ENCODE measurements at places on chromosomes 11 and 22.

- DNase-seq = no peak
These were observed 206.9 kb downstream of the CADM1 start for GRCh38 chr11:115297330-115297729.

DNA sequence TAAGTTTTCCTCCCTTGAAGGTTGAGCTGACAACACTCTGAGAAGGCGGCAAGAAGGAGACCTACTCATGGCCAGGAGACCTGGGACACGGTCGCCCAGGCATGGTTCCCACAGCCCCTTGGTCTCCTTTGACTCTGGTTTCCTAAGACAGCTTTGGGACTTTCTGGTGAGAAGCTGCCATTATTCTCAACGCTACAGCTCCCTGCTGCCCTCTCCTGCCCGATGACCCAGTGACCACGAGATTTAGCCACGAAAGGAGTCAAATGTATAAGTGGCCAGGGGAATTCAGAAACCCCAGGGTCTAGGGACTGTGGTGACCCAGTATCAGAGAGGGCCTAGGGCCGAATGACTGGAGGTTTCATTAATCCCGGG is 699 bp upstream of the SDF2L1 start:
- no peak for DNase-seq

DNA sequence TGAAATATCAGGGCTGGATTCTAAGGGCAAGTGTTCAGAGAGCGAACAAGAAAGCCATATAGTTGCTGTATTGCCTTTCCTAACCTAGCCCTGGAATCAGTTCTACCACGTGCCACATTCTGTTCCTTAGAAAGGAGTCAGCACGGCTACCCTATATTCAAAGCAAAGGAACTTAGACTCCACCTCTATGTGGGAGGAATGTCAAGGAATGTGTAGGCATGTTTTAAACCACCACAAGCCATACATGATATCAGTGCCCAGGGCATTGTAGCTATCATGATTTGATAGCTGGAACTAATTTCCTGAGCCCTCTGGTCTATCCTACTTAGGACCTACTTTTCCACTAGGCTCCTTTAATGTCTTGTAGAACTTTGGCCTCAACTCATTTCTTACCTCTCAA is 2.5 kb upstream of the EIF4ENIF1 start:
- DNase-seq = no peak

DNA sequence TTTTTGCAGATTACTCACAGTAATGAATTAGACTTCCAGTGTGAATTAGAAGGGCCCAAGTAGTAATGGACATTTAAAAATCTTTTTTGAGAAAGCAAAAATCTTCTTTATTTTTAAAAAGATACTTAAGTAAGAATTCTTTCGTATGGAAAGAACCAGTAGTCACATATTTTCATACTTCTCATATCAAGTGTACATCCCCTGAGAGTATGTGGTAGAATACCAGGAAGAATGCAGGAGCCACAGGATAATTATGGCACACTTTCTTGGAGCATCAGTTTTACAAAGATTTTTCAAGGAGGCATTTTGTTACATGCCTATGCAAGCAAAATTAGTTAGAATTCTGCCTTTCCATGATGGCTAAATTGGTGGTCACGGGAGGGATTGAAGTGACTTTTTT is 28.1 kb downstream of the POLD3 start:
- DNase-seq = no peak

DNA sequence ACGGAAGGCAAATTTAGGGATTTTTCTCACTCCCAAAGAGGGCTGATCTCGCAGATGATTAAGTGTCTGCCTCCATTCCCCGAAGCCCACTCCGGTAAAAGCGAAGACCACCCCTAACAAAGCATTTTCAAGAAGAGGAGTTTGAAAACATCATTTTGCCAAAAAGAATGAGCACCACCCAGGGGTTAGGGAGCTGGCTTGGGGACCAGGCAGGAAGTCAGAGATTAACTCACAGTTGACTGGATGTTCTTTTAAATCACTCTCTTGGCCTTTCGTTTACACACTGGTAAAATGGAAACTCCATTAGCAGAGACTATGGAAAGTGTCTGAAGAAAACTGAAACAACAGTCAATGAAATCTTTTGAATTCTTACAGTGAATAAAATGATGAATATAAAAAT is 7.9 kb upstream of the TRIM44 start:
- DNase-seq = no peak

- no peak for DNase-seq
These were observed 346 bp downstream of the FJX1 start for GRCh38 chr11:35618497-35619115.

- no peak for DNase-seq
These were observed 19.5 kb downstream of the PVALB start for GRCh38 chr22:36797374-36797773.

GRCh38 chr22:47144076-47144765 is 381.8 kb downstream of the TBC1D22A start:
- no peak for DNase-seq

- no peak for DNase-seq
These were observed 17.9 kb downstream of the APOL5 start for GRCh38 chr22:35735542-35735941.

DNA sequence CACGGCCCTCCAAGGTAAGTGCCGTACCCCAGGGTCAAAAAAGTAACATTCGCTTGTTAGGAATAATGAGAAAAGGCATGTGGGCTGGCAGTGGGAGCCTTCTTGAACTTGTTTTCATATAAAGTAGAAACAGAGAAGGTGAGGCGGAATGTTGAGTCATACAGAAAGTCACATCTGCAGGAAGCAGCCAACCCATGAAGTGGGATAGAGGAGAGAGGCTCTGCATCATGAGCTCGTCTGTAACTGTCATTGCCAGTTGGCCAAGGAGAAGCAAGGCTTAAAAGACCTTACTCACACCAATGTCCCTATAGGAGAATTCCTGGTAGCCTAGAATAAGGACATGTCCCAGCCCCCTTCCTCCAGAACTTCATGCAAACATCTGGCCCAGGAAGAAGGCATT is 253.3 kb downstream of the BUD13 start:
- DNase-seq = no peak

DNA sequence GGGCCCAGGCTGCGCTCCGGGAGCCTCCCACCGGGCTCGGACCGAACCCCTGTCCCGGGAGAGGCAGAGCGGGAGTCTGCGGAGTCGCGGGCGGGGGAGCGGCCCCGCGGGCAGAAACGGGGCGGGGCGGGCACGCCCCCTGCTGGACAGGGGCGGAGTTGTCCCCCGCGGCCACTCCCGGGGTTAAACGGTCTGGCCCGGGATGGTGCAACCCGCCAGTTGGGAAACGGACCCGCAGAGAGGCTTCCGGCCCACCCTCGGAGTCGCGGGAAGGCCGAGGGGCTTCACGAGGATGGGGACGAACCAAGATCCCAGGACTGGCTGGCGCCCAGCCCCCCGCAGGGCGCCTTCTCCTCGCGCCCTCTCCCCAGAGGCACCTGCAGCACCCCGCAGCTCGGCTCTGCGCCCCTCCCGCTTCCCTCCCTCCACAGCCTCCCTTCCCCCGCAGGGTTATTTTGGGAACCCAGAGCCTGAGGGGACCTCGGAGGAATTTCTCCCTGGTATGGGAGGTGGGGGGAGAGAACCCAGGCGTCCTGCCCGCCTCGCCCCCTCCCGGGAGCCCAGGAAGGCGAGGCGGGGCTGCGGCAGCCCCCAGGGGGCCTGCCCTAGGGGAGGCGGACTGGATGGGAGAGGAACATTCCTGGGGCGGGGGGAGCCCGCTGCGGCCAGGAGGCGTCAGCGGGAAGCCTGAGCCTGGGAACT is 902 bp downstream of the RASGRP2 start:
- DNase-seq = peak; percentile 65

- DNase-seq = no peak
These were observed 8.5 kb upstream of the ADORA2A start for GRCh38 chr22:24418786-24419474.

DNA sequence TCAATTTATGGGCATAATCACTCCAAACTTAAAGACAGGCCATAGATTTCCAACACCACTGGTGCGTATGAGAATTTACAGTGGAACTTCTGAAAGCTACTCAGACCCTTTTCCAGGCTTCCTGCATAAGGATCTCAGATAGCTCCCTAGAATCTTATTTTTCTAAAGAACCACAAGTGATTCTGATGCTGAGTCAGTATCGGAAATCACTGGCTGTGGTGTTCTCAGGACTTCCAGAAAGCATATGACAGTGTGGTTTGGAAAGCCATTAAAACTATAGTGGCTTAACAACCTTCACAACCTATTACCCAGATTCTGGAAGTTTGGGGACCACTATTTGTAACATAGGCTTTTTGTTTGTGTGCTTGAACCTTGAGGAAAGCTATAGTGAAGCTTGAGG is 756.0 kb downstream of the DLG2 start:
- no peak for DNase-seq

DNA sequence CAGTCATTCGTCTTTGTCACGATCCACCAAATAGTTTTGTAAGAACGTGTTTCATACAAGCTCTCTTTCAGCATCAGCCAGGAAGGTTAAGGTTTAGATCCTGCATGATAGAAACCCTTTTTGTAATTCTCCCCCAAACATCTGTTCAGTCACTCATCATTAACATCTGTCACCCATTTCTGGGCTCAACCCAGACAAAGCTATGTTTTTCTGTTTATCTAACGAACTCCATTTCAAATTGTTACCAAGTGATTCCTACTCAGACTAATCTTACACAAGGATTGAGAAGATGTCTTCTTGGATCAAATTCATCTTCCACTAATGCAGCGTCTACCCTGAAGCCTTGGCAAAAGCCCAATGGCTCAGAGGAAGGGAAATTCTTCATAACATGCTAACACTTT is 58.8 kb downstream of the FZD4 start:
- no peak for DNase-seq

- peak; percentile 80 for DNase-seq
These were observed 81.9 kb downstream of the UVRAG start for GRCh38 chr11:75896843-75897419.

DNA sequence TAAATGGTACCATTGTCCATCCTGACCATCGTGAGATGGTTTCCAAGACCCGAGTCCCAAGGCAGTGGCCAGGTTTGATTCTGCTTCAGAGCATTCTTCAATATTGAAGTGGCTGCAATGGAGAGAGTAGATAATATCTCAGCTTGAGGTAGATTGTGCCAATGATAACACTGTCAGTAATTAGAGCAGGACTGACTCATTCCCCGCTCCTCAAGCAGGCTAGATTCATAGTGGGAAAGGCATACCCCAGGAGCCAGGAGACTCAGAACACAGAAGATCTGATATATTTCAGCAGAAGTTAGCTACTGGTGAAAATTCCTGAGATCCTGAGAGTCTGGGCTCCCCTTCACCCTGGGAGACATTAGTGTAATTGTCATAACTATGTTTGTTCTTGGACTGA is 55.6 kb upstream of the LARGE1 start:
- no peak for DNase-seq

- no peak for DNase-seq
These were observed 257.7 kb upstream of the CCDC90B start for GRCh38 chr11:83543706-83544439.

- DNase-seq = no peak
These were observed 19.6 kb upstream of the PDGFD start for GRCh38 chr11:104183593-104183992.

- DNase-seq = no peak
These were observed 315.3 kb downstream of the CADM1 start for GRCh38 chr11:115188898-115189278.

GRCh38 chr11:90423378-90423777 is 200.5 kb upstream of the CHORDC1 start:
- no peak for DNase-seq

- DNase-seq = no peak
These were observed 28.2 kb downstream of the SLC22A12 start for GRCh38 chr11:64619196-64619595.

DNA sequence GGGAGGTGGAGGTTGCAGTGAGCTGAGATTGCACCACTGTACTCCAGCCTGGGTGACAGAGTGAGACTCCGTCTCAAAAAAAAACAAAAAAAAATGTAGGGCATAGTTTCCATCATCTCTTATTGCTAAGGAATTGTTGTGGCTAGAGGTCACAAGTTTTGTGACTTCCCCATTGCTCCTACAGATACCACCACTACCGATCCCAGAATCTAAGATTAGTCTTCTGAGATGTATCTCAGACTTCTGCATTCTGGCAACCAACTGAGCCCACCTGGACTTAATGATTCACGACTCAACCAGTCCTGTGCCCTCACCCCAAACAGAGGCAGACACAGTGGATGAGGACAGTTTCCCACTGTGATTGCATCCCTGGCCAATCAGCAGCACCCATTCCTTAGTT is 148.9 kb downstream of the NECTIN1 start:
- no peak for DNase-seq

GRCh38 chr22:31046539-31047226 is 34.4 kb upstream of the SMTN start:
- no peak for DNase-seq

DNA sequence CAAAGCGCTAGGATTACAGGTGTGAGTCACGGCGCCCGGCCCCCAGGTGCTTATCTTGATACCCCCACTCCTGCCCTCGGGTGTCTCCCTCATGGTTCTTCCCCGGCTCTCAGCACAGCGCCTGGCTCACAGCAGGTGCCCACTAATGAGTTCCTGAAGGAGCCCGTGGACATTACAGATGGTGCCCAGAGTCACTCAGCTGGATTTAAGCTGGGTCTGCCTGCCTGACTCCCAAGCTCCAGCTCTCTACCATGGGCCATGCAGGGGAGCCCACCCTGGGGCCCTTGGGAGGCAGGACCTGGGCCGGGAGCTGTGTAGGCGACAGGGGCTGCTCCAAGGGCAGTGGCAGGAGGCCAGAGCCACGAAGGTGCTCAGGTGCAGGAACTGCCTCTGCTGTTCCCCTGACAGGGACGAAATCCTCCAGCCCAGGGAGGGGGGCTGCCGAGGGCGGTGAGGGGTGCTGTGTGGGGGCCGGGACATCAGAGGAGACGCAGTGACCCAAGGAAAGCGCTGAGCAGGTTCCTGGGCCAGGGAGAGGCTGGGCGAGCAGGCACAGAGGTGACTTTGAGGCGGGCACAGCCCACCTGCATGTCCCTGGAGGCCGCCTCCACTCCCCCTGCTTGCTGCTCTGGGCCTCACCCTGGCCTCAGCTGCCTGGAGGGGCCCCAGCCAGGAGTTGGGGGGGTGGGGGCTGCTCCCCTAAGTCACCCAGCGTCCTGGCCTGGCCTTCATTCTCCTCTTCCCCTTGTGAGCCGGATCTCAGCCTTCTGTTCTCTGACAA is 14.6 kb upstream of the FLRT1 start:
- DNase-seq = no peak

DNA sequence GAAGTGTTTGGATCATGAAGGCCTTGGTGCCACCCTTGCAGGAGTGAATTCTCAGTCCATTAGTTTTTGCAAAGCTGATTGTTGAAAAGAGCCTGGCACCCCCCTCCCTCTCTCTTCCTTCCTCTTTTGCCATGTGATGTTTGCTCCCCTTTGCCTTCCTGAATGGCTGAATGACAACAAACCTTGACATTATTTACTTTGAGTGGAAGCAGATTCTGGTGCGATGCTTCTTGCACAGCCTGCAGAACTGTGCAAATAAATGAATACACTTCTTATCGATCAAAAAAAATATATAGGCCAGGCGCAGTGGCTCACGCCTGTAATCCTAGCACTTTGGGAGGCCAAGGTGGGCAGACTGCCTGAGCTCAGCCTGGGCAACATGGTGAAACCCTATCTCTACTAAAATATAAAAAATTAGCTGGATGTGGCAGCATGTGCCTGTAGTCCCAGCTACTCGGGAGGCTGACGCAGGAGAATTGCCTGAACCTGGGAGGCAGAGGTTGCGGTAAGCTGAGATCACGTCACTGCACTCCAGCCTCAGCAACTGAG is 2.0 kb upstream of the NARS2 start:
- DNase-seq = peak; percentile 40

- peak; percentile 28 for DNase-seq
These were observed 92.8 kb upstream of the APOA1 start for GRCh38 chr11:116930177-116930576.

- DNase-seq = no peak
These were observed 684 bp upstream of the NFRKB start for GRCh38 chr11:129896062-129896461.
